ENCODE measurements at places on chromosomes 7 and 10. TPM values are rescaled to one million over a fixed set of nuclear protein-coding genes. Genes with fewer than 3 reads are reported as not detected.
A peak's percentile ranks its signal among the peaks of the same experiment; 100 is the strongest.

DNA sequence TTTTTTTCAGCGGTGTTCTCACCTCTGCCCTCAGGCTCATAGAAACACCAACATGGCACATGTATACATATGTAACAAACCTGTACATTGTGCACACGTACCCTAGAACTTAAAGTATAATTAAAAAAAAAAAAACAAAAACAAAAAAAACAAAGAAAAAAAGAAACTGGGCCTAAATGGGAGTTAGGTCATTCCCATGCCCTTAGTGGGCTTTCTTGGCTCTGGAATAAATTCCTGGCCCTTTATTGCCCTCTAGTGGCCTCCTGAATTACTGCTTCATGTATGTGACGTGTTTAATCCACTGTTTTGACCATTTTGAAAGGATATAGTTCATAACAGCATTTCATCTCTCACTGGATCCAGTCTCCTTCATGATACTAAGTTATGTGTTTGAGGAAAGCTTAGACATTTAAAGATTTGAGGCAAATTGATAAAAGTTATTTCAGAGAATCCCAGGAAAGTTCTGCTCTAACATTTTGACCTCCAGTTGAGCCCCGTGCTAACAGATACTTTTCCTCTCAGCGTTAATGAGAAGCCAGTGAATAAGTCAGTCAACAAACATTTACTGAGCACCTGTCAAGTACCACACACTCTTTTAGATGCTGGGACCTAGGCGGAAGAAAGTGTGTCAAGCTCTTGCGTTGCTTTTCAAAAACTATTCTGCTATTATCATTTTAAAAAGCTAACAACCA, 54.7 kb upstream of the SYPL1 start:
- H3K27ac ChIP-seq: no peak overlapping the region
- peak; percentile 81 for DNase-seq
- no peak overlapping the region for H3K4me3 ChIP-seq

- peak; percentile 83 for DNase-seq
- H3K4me1 ChIP-seq: peaks cover 16% of the 10 kb centered on the region
Observed at GRCh38 chr7:99244939-99245338, 27.7 kb upstream of the MYH16 start.

GRCh38 chr7:83276250-83276649, 113.6 kb upstream of the PCLO start:
- H3K27me3 ChIP-seq: peaks cover 12% of the 10 kb centered on the region
- H3K36me3 ChIP-seq: no peaks in the 10 kb centered on the region
- no peak overlapping the region for H3K4me3 ChIP-seq

GRCh38 chr7:133582766-133583523, 330.1 kb downstream of the EXOC4 start:
- 0 out of 2 replicates have a peak overlapping the region, but pooled peaks have one; percentile 11 for H3K4me3 ChIP-seq
- peak overlapping the region; percentile 65 for H3K27ac ChIP-seq
- no peaks in the 10 kb centered on the region for H3K27me3 ChIP-seq
- DNase-seq: peak; percentile 86
- peaks cover 25% of the 10 kb centered on the region for H3K4me1 ChIP-seq

- H3K27me3 ChIP-seq: no peaks in the 10 kb centered on the region
- H3K27ac ChIP-seq: no peak overlapping the region
- H3K36me3 ChIP-seq: 0 out of 2 replicates have a peak, but pooled peaks cover 3% of the 10 kb centered on the region
- DNase-seq: no peak
- H3K4me3 ChIP-seq: no peak overlapping the region
Observed at GRCh38 chr10:45456822-45457221, 82.8 kb downstream of the ALOX5 start.

The CADPS2 gene
- 0.43 TPM for total RNA-seq

DNA sequence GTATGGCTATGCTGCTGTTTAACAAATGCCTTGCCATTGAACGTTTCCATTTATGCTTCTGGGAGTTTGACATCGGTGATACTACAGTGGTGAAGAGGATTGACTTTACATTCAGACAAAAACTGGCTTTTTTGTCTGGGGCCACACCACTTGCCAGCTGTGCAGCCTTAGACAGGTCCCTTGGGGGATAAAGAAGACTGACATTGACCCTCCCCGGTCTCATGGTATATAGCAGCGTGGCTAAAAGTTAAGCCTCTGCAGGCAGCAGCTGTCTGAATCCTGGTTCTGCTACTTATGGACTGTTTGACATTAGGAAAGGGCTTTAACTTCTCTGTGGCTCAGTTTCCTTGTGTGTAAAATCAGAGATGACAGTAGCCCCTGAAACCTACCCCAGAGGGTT, 42.0 kb upstream of the PTF1A start:
- no peaks in the 10 kb centered on the region for H3K27me3 ChIP-seq
- H3K4me1 ChIP-seq: no peaks in the 10 kb centered on the region
- DNase-seq: no peak
- no peaks in the 10 kb centered on the region for H3K36me3 ChIP-seq
- no peak overlapping the region for H3K27ac ChIP-seq

The SLC39A12 gene
- total RNA-seq: not detected

DNA sequence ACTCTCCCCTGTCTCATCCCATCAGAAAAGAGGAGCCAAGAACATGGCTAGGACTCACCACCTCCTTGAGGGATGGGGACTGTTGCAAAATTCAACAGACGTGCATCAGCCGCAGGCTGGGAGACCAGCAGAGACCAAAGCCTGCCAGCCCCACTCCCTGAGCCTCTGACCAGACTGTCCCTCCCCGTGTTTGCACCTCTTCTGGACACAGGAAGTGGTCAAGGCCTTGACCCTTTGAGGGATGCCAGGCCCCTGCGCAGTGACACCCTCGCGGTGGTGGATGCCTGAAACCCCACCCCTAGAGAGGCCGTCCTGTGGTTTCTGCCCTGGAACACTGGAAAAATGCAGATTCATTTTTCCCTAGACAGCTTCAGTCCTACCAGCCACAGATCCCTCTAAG, 128.4 kb upstream of the TCF7L2 start:
- no peak overlapping the region for H3K27ac ChIP-seq
- peaks cover under 1% of the 10 kb centered on the region for H3K4me1 ChIP-seq
- H3K36me3 ChIP-seq: no peaks in the 10 kb centered on the region
- DNase-seq: no peak
- H3K27me3 ChIP-seq: no peaks in the 10 kb centered on the region
- no peak overlapping the region for H3K4me3 ChIP-seq

DNA sequence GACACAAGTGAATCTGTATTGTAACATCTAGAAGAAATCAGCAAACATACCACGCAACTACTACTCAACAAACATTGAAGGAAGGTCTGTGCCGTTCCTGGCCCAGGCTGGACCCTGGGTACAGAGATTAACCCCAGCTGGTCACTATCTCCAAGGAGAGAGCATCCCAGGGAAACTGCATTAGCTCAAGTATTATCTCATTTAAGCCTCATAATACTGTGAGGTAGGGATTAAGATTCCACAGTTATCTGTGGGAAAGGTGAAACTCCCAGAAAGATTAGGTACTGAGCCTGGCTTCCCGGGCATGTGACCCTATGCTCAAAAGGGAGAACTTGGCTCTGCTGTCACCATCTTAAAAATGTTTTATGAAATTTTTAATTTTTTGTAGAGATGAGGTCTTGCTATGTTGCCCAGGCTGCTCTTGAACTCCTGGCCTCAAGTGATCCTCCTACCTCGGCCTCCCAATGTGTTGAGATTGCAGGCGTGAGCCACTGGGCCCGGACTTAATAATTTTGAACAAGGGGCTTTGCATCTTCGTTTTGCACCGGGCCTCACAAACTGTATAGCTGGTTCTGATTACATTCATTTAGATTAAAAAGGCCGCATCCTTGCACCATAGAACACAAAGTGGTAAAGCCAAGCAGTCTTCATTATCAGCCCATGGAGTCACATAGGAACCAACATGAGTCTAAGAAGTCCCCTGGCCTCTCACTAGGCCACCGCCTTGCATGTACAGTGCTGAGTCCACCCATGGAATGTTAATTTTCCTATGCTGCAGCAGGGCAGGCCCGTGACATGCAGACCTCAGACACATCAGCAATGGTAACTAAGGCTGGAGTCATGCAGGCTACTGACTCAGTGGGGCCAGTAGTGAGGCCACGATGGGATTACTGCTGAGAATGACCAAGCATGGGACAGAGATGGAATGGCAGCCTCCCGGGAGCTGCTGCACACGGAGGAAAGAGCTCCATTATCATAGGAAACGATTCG, 5.5 kb upstream of the CTBP2 start:
- H3K27me3 ChIP-seq: peaks cover 5% of the 10 kb centered on the region
- DNase-seq: no peak
- no peaks in the 10 kb centered on the region for H3K36me3 ChIP-seq
- H3K4me1 ChIP-seq: no peaks in the 10 kb centered on the region
- no peak overlapping the region for H3K4me3 ChIP-seq
- H3K27ac ChIP-seq: no peak overlapping the region

The COBL gene
- total RNA-seq: not detected

The LLCFC1 gene
- not detected for total RNA-seq

DNA sequence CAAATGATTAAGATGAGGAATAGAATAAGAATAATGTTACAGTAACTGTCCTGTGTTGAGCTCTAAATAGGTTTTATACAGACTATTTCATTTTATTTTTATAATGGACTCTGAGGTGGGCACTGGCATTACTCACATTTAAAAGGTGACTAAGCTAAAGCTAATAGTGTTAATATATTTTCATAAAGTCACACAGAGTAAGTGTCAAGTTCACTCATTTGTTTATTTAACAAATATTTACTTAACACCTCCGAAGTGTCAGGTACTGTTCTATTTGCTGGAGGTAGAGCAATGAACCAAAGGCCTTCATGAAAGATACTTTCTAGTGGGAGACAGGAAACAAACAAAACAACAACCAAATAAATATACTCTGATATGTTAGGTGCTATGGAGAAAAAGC, 44.0 kb downstream of the ASB4 start:
- no peaks in the 10 kb centered on the region for H3K4me1 ChIP-seq
- no peak for DNase-seq
- H3K36me3 ChIP-seq: no peaks in the 10 kb centered on the region
- H3K27ac ChIP-seq: no peak overlapping the region

The UPP1 gene
- 12.5 TPM for total RNA-seq

GRCh38 chr10:119006451-119007210, 22.9 kb upstream of the NANOS1 start:
- peaks cover 17% of the 10 kb centered on the region for H3K4me1 ChIP-seq
- H3K4me3 ChIP-seq: no peak overlapping the region
- peak; percentile 96 for DNase-seq
- H3K27ac ChIP-seq: no peak overlapping the region

DNA sequence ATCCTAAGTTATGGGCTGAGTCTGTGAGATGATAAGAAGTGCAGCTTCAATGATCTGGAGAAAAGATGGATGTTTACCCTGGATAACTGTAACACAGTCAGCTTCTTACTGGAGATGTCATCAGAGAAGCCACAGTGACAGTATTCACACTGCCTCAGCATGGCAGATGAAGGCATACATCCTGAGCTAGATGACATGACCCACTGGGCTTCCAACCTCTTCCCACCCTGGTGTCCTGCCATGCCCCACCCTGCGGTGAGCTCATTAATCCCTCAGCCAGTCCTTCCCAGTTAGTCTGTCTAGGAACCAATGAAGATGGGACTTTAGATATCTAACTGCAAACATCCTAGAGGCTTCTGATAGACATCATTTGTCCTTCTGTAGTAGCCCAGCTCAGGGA, 213.8 kb downstream of the TAX1BP1 start:
- DNase-seq: no peak
- H3K4me3 ChIP-seq: no peak overlapping the region

DNA sequence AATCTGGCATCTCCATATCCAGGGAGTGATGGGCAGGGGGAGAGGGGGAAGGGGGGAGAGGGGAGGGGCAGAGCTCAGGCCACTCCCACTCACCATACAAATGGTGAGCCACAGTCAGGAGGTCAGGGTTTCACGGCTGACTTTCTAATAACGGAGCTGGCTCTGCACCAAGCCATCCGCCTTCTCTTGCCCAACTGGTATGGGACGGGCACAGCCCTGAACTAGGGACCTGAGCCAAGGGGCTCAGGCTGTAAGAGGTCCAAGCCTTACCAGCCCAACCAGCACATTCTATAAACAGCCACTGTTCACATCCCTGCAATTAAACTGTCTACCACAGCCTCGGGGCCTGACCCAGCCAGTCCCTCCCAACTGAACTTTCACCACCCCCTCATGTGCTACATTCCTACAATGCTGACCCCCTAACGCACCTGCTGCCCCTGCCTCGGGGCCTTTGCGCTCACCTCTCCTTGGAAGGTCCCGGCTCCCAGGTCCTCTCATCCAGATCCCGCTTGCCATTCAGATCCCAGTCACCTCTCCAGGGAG, 32.5 kb downstream of the RGS10 start:
- DNase-seq: no peak
- no peaks in the 10 kb centered on the region for H3K4me1 ChIP-seq
- H3K4me3 ChIP-seq: no peak overlapping the region
- no peaks in the 10 kb centered on the region for H3K27me3 ChIP-seq
- H3K27ac ChIP-seq: no peak overlapping the region

DNA sequence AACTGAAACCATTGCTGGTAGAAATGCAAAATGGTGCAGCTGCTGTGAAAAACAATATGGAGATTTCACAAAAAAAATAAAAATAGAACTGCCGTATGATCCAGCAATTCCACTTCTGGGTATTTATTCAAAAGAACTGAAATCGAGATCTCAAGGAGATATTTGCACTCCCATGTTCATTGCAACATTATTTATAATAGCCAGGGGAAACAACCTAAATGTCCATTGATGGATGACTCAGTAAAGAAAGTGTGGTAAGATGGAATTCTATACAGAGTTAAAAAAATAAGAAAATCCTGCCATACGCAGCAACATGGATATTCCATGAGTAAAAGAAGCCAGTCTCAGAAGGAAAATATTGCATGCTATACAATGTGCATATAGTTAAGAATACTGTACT, 290.6 kb upstream of the GHITM start:
- no peak for DNase-seq
- no peaks in the 10 kb centered on the region for H3K36me3 ChIP-seq
- no peak overlapping the region for H3K27ac ChIP-seq
- no peaks in the 10 kb centered on the region for H3K4me1 ChIP-seq
- H3K27me3 ChIP-seq: no peaks in the 10 kb centered on the region
- no peak overlapping the region for H3K4me3 ChIP-seq

GRCh38 chr10:88147000-88147798, 283.8 kb downstream of the PTEN start:
- no peak overlapping the region for H3K4me3 ChIP-seq
- no peak overlapping the region for H3K27ac ChIP-seq
- peaks cover 28% of the 10 kb centered on the region for H3K4me1 ChIP-seq
- H3K27me3 ChIP-seq: no peaks in the 10 kb centered on the region

- no peaks in the 10 kb centered on the region for H3K36me3 ChIP-seq
- no peak overlapping the region for H3K27ac ChIP-seq
- H3K4me3 ChIP-seq: no peak overlapping the region
Observed at GRCh38 chr10:105973360-105973759, 1191.1 kb downstream of the SORCS1 start.

- DNase-seq: peak; percentile 91
- no peaks in the 10 kb centered on the region for H3K36me3 ChIP-seq
- H3K27ac ChIP-seq: peak overlapping the region; percentile 83
- no peaks in the 10 kb centered on the region for H3K27me3 ChIP-seq
- H3K4me1 ChIP-seq: peaks cover 54% of the 10 kb centered on the region
- peak overlapping the region; percentile 29 for H3K4me3 ChIP-seq
Observed at GRCh38 chr10:71840177-71840957, 10.7 kb downstream of the PSAP start.
